ENCODE measurements at places on chromosomes 3 and 15. TPM values are rescaled to one million over a fixed set of nuclear protein-coding genes. Genes with fewer than 3 reads are reported as not detected.
A peak's percentile ranks its signal among the peaks of the same experiment; 100 is the strongest.

The HIGD2B gene
- total RNA-seq = not detected

DNA sequence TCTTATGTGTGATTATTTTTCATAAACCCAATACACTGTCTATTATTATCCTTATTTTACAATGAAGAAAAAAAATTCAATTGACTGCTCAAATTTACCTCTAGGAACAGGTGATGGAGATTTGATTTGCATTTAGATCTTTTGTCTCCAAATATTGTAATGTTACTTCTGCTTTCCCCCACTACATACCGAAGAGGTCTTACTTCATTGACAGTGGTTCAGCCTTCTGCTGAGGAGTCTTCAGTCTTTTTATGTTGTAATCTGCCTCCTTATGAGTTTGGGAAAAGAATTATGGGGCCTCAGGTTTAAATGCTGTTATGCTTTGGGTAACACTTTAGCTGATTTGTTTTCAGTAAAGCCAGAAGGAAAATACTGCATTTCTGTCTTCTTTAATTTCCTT lies 199.5 kb downstream of the LPP start:
- H3K4me1 ChIP-seq = peaks cover 5% of the 10 kb centered on the region
- no peak for DNase-seq
- no peaks in the 10 kb centered on the region for H3K36me3 ChIP-seq
- no peaks in the 10 kb centered on the region for H3K27me3 ChIP-seq

DNA sequence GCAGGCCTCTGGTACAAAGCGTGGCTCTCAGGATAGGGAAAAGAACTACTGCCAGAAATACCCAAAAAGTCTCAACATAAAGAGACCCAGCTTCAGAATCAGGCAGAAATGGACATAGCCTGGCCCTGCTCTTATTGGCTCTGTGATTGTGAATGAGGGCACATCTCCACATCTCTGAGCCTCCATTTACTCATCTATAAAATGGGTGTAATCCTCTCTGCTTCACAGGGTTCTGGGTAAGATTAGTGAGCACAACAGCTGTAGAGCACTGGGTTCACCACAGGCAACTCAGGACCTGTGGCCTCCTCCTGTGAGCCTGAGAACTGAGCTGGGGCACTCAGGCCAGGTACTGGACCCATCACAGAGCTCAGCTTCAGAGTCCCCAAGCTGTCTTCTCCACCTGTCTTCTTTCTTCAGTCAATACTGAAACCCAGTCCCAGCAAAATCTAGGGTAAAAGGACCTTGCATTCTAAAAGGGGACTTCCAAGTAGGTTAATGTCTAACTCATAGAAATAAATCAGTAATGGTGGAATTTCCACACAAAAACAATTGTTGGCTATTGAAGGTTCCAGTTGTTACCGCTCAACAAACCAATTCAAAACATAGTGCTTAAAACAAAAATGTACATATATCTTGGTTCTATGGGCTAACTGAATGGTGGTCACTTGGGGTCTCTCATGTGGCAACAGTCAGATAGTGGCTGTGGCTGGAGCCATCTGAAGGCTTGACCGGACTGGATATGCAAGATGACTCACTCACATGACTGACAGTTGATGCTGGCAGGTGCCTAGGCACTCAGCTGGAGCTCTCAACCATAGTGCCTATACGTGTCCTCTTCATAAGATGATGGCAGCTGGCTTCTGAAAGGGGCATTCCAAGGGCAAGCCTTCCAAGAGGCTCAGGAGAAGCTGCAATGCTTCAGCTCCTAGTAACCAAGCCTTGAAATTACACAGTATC lies 47.3 kb downstream of the TRIM42 start:
- H3K4me3 ChIP-seq = no peak overlapping the region
- H3K27me3 ChIP-seq = no peaks in the 10 kb centered on the region
- H3K36me3 ChIP-seq = no peaks in the 10 kb centered on the region
- H3K27ac ChIP-seq = no peak overlapping the region

DNA sequence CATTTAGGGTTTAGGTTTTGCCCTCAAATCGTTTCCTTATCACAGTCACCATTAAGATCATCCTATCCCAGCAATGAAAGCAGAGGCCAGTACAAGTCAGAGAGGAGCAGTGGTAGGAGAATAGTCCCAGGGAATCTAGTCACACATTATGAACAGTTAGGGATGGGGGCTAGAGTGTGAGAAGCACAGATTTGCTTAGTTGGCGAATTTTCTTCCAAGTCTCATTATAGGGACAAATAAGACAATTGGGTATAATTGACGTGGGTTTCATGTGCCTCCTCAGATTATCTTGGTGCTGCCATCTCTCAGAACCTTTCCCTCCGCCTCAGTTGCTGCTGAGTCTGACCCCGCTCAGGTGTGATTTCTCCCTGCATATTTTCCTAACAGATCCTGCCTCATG lies 407.1 kb downstream of the SQOR start:
- H3K36me3 ChIP-seq = no peaks in the 10 kb centered on the region
- no peak for DNase-seq
- H3K27me3 ChIP-seq = no peaks in the 10 kb centered on the region
- H3K27ac ChIP-seq = no peak overlapping the region

DNA sequence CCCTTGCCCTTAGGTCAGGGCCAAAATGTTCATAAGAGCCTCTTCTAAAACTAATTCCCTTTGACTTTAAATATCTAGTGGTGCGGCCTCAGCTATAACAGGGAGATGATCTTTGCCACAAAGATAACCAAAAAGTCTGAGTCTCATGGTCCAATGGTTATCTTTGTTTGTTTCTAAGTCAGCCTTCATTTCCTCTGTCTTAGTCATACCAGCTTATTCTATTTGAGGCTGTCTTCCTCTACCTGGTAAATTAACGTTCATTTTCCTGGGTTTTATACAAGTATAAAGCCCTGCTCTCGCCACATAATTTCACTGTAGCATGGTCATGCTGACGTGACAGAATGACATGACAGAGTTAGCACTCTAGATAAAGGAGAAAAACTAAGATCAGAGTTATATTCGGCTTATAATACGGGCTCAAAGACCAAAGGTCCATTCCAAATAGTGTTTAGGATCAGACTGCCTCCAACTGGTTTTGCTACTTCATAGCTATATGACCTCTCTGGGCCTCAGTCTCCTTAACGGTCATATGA lies 18.4 kb downstream of the ZNF860 start:
- H3K4me3 ChIP-seq = no peak overlapping the region
- H3K36me3 ChIP-seq = no peaks in the 10 kb centered on the region
- no peak overlapping the region for H3K27ac ChIP-seq
- H3K4me1 ChIP-seq = no peaks in the 10 kb centered on the region

DNA sequence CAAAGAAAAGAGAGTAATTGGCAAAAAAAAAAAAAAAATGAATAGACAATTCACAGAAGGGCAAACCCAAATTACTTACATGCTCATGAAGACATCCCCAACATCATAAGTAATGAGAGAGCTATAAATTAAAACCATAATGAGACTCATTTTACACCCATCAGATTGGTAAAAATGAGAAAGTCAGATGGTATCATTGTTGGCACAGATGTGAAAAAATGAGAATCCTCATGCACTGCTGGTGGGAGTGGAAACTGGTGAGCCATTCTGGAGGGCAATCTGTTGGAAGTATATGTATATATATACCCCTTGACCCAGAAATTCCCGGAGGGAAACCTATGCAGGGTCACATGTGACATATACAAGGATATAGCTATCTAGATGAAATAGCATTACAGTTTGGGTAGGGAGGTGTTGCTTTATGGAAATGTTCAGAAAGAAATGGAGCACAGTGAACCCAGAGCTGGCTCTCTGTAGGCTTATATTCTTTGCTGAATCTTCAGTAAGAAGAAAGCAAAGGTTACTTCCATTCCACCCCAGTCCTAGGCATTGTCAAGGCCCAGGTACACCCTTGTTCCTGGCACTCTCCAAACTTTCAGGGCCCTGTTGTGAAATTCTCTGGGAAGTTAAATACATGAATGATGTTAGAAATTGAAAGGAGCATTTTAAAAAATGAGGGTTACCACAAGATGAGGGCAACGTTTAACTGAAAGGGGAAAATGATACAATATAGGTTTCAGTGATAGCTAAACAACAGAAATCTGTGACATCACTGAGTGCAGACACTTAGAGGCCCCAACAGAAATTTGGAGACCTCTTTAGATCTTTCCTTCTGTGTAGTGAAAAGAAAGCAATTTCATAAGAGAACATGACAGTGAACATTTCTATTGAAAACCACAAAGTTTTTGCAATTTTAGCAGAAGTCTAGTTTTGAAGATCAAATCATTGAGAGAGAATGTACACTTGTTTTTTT lies 132.7 kb upstream of the TPRG1 start:
- DNase-seq = no peak
- no peak overlapping the region for H3K4me3 ChIP-seq
- H3K27ac ChIP-seq = no peak overlapping the region
- peaks cover 5% of the 10 kb centered on the region for H3K36me3 ChIP-seq
- H3K4me1 ChIP-seq = no peaks in the 10 kb centered on the region

The GP9 gene
- total RNA-seq = 12.0 TPM

GRCh38 chr3:58408906-58409305 lies 24.7 kb downstream of the PDHB start:
- peaks cover 7% of the 10 kb centered on the region for H3K36me3 ChIP-seq
- DNase-seq = no peak
- H3K27me3 ChIP-seq = no peaks in the 10 kb centered on the region
- H3K4me1 ChIP-seq = peaks cover 6% of the 10 kb centered on the region
- no peak overlapping the region for H3K4me3 ChIP-seq
- no peak overlapping the region for H3K27ac ChIP-seq

DNA sequence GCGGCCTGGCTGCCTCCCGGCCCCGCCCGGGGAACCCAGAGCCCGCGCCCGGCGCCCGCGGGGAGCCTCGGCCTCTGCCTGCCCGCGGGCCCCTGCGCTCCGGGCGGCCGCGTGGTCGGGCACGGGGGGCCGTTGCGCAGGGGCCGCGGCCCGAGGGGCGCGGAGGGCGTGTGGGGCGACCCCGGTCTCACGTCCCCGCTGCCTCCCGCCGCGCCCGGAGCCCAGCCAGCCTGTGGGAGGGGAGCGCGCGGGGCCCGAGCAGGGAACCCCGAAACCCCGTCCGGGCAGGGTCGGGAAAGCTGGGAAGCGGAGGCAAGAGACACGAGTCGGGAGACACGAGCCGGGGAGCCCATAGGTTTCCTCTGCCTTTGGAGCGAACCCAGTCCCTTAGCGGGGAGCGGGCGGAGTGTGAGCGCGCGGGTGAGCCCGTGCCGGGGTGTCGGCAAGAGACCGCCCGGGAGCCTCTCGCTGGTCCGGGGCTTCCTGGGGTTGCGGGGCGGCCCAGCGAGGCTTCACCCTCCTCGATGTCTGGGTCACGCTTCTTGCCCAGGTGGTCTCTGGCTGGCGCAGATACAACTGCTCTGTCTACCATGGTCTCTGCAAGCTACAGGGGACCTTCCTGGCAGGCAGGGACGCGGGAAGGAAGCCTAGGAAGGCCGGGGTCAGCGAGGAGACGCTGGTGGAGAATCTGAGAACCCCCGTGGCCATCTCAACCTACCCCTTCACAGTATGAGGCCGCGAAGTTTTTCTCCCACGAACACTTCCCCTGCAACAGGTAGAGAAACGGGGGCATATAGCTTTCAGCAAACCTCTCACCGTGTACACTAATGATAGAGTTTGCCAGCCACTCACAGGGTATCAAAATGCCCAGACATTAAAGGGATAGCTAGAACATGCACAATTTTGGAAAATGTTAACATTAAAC lies 586 bp downstream of the LRRK1 start:
- peaks cover 7% of the 10 kb centered on the region for H3K4me1 ChIP-seq
- H3K36me3 ChIP-seq = no peaks in the 10 kb centered on the region

The ADIPOQ gene
- not detected for total RNA-seq

- DNase-seq = peak; percentile 36
- peaks cover 26% of the 10 kb centered on the region for H3K36me3 ChIP-seq
- no peak overlapping the region for H3K27ac ChIP-seq
- peak overlapping the region; percentile 93 for H3K4me3 ChIP-seq
- H3K4me1 ChIP-seq = peaks cover 6% of the 10 kb centered on the region
- no peaks in the 10 kb centered on the region for H3K27me3 ChIP-seq
These were observed 1.6 kb downstream of the GMPPB start for GRCh38 chr3:49721896-49722781.

DNA sequence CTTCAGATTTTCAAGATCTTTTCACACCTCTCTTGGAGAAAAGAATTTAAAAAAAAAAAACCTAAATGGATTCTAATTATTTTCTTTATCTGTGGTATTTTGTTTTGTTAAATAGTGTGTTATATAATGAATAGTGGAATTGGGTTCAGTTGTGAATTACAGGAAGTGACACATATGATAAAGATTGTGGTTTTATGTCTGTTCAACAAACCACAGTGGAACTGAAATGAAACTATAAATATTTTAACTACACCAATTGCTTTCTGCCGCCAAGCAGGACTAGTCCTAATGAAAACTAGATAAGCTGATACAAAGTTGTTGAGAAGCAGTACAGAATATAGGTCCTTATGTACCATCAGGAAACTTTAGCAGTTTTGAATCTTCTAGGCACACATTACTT lies 121.6 kb downstream of the UBE2E2 start:
- no peaks in the 10 kb centered on the region for H3K4me1 ChIP-seq
- no peaks in the 10 kb centered on the region for H3K27me3 ChIP-seq
- H3K4me3 ChIP-seq = no peak overlapping the region
- no peak overlapping the region for H3K27ac ChIP-seq

GRCh38 chr3:42169579-42170120 lies 78.5 kb downstream of the TRAK1 start:
- no peaks in the 10 kb centered on the region for H3K4me1 ChIP-seq
- no peak overlapping the region for H3K27ac ChIP-seq
- H3K4me3 ChIP-seq = no peak overlapping the region
- H3K27me3 ChIP-seq = no peaks in the 10 kb centered on the region

- no peak overlapping the region for H3K4me3 ChIP-seq
- no peak for DNase-seq
- H3K27me3 ChIP-seq = no peaks in the 10 kb centered on the region
- no peaks in the 10 kb centered on the region for H3K4me1 ChIP-seq
These were observed 133.2 kb downstream of the CHSY1 start for GRCh38 chr15:101118615-101119014.

DNA sequence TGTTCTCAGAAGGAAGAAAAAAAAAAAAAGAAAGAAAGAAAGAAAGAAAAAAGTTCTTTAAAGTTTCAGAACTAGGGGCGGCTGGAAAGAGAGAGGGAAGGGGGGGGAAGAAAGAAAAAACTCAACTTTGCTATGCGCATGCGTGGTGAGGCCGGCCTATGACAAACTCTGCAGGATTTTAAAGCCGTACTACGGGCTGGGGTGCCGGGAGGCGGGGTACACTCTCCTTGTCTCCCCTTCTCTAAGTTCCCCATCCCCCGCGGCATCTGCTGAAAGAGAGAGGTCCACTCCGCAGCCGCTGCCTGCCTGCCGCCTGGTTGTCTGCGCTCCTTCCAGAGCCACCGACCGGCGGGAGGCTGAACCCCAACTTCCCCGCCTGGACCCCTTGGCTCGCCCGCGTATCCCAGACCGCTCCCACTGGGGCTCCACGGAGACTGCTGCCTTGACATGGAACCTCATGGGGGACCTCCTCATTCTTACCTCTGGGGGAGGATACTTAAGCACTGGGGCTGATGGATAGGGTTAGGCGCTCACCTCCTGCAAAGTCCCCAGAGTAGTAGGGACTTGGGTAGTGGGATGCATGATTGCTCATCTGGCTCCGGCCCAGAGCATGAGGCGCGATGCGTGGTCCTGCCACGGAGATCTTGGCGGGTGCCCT lies 1.4 kb upstream of the WNT5A start:
- H3K4me3 ChIP-seq = peak overlapping the region; percentile 88
- H3K36me3 ChIP-seq = no peaks in the 10 kb centered on the region
- peaks cover 16% of the 10 kb centered on the region for H3K4me1 ChIP-seq
- no peaks in the 10 kb centered on the region for H3K27me3 ChIP-seq
- DNase-seq = no peak

The CCR9 gene
- total RNA-seq = not detected

- no peaks in the 10 kb centered on the region for H3K27me3 ChIP-seq
- H3K4me1 ChIP-seq = peaks cover 7% of the 10 kb centered on the region
- DNase-seq = no peak
- peak overlapping the region; percentile 95 for H3K27ac ChIP-seq
- H3K36me3 ChIP-seq = no peaks in the 10 kb centered on the region
These were observed 2.1 kb downstream of the MAGI1 start for GRCh38 chr3:66036586-66037148.
